ENCODE measurements at places on chromosomes 7 and 10. TPM values are rescaled to one million over a fixed set of nuclear protein-coding genes. Genes with fewer than 3 reads are reported as not detected.

The C10orf67 gene
- total RNA-seq: not detected

DNA sequence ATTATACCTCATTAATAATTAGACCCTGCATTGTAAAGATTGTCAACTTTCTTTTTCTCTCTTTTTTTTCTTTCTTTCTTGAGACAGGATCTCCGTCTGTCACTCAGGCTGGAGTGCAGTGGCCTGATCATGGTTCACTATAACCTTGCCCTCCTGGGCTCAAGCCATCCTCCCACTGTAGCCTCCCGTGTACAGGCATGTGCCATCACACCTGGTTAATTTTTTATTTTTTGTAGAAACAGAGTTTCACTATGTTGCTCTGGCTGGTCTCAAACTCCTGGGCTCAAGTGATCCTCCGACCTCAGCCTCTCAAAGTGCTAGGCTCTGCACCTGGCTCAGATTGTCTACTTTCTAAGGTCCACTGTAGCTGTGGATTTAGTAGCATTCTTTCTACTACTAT, 50.7 kb downstream of the MDFIC start:
- DNase-seq: no peak

DNA sequence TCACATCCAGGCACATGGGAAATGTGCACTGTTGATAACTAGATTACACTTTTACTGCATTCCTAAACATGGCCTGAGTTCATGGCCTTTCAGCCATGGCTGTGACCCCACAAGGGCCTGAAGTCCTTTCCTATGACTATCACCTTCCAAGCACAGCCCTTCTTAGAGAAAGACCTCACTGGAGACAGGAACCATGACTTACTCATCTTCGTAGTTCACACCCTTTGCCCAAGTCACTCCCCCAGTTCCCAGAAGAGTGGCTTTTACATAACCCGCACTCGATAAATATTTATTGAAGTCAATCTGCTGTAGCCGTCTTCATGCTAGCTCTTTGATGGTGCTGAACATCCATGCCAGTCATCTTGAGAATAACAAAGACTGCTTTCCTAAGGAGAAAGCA, 632.5 kb upstream of the NRP1 start:
- no peak for DNase-seq

The OPALIN gene
- not detected for total RNA-seq

The NKX2-3 gene
- total RNA-seq: not detected

DNA sequence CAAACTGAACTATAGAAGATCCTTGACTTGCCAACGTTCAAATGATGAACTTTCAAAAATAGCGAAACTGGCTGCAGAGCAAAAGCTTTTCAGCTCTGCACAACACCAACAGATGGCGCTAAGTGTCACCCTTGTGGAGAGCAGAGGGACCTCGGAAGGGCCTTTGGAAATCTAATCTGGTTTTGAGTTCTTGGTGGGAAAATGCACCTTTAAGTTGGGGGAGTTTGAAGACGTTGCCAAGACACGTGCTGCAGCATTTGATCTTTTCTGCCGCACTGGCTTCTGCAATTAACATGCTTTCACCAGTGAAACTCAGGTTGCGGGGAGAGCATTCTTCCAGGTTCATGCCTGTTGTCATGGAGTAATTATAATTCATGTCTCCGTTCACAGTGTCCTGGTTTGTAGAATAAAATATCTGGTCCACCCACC, 26.3 kb upstream of the WDR11 start:
- no peak for DNase-seq

Measured in GM12878 (cell line).